ENCODE measurements at places on chromosomes 7 and 10.

- DNase-seq: no peak
Measured at GRCh38 chr7:129796186-129796775, 156.5 kb downstream of the UBE2H start.

DNA sequence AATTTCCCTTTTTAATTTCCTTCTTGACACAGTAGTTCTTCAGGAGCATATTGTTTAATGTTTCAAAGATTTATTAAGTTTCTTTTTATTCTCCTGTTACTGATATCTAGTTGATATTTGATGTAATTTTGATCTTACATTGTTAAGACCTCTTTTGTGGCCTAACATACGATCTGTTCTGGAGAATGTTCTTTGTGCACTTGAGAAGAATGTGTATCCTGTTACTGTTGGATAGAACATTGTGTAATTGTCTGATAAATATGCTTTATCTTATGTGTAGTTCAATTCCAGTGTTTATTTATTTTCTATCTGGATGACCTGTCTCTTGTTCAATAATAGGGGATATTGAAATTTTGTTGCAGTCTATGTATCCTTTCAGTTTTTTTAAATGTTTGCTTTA is 106.7 kb downstream of the ITGB1 start:
- DNase-seq: peak; percentile 56

GRCh38 chr7:20279979-20280378 is 50.7 kb upstream of the ITGB8 start:
- no peak for DNase-seq

DNA sequence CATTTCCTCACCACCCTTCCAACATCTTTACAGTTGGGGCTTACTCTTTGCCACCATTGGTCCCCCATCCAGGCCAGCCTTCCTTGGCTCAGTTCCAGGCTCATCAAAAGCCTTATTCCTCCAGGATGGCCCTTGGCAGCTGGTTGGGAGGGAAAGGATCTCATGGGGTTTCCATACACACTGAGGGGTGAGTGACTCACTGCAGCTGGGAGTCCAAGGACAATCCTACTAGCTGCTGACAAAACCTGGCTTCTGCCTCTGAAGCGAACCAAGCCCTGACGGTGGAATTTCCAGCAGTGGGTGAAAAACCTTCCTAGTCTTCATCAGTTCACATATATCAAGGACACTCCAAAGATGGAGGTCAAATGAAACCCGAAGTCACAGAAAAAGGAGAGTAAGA is 22.9 kb downstream of the CRHR2 start:
- peak; percentile 8 for DNase-seq

DNA sequence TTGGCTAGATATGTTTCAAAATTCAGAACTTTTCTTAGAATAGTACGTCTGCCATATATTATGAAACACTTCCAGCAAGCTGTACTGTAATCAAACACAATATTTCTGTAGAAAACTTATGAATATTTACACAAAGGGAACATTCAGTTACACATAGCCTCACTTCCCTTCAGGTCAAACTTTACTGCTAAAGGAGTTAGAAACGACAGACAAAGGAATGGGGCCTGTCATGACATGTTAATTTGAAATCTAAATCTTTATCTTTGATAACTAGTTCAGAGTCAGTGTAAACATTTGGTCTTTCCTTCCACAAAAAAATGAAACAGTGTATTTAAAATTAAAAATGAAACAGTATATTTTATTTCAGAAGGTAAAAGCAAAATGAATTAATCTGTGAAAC is 1.0 kb upstream of the CROT start:
- no peak for DNase-seq

DNA sequence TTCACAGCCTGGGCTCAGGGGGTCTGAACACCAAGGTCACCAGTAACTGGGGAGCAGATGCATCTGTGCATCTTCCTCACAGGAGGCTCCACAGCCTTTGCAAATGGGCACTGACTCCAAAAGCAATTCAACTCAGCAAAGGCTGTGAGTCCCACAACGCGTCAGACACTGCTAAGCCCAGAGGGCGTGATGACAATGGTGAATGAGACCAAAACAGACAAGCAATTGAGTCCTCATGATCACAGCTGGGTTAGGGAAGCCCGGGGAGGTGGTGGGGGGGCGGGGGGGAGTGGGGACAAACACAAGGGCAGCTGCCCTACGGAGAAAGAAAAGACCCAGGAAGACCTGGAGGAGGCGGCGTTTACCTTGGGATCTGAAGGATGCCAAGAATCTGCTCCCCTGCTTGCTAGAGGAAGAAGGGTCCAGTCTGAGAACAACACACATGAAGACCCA is 61.6 kb upstream of the RNF32 start:
- DNase-seq: no peak

GRCh38 chr7:91263384-91264045 is 718 bp upstream of the FZD1 start:
- DNase-seq: no peak

- no peak for DNase-seq
Measured at GRCh38 chr7:30212701-30213111, 71.7 kb upstream of the ZNRF2 start.

- DNase-seq: no peak
Measured at GRCh38 chr7:1662767-1663166, 7.3 kb upstream of the ELFN1 start.

- no peak for DNase-seq
Measured at GRCh38 chr7:134747326-134747725, 32.1 kb upstream of the CALD1 start.

- DNase-seq: peak; percentile 89
Measured at GRCh38 chr7:101952355-101953247, 135.2 kb downstream of the CUX1 start.

GRCh38 chr7:148419856-148420832 is 170.4 kb upstream of the C7orf33 start:
- DNase-seq: no peak

DNA sequence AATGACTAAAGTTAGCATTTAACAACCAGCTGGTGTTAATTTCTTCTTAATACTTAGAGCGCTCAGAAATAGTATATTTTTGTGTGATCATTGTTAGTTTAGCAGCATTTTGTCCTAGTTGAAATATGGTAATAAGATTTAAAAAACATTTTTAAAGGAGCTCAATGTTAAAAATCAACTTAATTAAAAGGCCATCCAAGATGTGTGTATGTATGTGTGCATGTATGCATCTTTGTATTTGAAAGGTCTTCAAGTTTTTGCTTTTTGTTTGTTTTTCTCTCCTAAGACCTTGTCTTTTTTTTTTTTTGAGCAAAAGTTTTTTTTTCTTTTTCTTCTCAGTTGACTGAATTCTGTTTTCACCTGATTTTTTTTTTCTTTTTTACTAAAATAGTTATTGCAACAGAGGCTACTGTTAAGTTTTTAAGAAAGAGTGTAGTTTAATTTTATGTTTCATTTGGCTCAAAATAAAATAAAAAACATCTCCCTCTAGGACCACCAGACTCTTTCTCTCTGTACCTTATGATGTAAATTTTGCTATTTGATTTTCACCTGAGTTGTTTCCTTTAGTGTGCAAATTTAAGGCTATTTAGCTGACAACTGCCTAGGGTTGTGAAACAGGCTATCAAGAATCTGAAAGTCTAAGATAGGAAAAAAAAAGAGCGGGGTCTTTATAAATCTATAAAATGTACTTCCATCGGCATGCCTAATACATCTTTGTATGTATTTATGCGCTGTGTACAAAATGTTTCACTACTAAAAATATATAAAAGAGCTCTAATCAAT is 76.4 kb upstream of the C1GALT1 start:
- no peak for DNase-seq

DNA sequence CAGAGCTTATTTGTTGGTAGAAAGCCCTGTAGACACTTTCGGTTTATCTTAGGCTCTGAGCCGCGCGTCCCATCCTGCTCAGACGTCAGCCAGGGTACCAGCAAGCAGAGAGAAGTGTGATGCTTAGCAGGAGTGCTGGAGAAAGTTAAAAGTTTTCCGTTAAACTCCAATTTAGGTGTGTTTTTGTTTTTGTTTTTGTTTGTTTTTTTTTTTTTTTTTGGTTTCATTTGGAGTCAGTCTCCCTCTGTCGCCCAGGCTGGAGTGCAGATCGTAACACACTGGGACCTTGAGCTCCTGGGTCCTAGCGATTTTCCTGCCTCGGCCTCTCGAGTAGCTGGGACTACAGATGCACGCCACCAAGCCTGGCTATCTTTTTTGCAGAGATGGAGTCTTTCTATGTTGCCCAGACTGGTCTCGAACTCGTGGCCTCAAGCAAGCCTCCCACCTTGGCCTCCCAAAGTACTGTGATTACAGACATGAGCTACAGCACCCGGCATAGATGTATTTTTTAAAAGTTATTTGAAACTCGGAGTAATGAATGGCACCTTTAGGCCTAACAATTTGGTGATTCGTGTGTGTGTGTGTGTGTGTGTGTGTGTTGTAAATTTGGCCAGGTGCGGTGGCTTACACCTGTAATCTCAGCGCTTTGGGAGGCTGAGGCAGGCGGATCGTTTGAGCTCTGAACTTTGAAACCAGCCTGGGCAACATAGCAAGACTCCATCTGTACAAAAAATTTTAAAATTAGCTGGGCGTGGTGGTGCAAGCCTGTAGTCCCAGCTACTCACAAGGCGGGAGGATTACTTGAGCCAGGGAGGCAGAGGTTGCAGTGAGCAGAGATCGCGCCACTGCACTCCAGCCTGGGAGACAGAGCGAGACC is 1.3 kb upstream of the HIP1 start:
- DNase-seq: peak; percentile 74

- DNase-seq: no peak
Measured at GRCh38 chr7:31256506-31256905, 84.0 kb downstream of the NEUROD6 start.

DNA sequence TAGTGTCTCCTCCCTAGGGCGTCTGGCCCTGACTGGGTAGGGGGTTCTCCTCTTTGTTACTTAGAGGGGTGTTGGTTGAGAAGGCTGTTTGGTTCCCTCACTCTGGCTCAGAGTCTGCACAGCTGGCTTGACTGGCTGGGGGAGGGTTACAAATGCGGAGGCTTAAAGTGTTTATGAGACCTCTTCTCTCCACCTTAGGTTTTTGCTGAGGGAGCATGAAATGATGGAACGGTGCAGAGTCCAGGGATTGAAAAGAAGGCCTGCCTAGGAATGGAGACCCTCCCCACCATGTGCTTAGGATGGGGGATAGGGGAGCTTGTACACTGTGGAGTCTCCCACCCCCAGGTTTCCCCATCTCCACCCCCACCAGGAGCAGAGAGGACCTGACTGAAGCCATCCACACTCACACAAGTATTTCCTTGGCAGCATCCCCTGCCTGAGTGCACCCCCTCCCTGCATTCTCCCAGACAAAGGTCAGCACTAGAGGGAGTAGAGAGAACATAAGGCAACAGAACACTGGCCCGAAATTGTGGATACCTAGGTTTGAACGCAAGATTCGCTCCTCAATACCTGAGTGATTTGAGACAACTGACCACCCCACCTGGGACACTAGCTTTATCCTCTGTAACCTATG is 1.7 kb upstream of the LDB1 start:
- DNase-seq: peak; percentile 55

DNA sequence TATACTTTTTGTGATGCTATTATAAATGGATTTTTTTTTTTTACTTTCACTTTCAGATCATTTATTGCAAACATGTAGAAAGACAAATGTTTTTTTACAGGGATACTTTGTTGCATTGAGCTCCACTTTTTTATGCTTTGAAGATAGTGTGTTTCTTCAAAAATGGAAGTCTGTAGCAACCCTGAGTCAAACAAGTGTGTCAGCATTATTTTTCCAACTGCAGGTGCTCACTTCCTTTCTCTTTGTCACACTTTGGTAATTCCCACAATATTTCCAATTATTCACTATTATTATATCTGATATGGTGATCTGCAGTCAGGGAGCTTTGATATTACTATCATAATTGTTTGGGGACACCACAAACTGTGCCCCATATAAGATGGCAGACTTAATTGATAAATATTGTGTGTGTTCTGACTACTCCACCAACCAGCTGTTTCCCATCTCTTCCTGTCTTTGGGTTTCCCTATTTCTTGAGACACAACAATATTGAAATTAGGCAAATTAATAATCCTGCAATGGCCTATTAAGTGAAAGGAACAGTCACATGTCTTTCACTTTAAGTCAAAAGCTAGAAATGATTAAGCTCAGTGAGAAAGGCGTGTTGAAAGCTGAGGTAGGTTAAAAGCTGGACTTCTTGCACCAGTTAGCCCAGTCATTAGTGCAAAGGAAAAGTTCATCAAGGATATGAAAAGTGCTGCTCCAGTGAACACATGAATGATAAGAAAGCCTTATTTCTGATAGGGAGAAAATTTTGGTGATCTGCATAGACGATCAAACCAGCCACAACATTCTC is 231.3 kb upstream of the SH2B2 start:
- DNase-seq: no peak

DNA sequence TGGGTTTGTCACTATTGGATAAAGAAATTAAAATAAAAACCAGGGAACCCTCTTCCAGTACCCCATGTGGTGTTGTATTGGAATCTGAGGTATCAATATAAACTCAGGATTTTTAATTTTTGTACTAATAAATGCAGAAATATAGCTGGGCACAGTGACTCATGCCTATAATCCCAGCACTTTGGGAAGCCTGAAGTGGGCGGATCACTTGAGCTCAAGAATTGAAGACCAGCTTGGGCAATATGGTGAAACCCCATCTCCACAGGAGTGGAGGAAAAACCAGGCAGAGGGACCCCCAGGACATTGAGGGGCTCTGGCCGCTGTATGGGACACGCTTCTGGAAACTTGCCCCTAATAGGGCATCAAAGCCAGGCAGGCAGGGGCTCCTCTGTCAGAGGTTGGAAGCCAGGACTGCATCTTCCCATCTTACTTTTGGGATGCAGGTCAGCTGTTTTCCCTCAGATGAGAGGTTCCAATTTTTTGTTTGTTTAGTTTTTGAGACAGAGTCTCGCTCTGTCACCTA is 11.1 kb downstream of the ADIRF start:
- DNase-seq: no peak

All from iris pigment epithelial cell (primary cell).